ENCODE measurements at places on chromosomes 1 and 21.

DNA sequence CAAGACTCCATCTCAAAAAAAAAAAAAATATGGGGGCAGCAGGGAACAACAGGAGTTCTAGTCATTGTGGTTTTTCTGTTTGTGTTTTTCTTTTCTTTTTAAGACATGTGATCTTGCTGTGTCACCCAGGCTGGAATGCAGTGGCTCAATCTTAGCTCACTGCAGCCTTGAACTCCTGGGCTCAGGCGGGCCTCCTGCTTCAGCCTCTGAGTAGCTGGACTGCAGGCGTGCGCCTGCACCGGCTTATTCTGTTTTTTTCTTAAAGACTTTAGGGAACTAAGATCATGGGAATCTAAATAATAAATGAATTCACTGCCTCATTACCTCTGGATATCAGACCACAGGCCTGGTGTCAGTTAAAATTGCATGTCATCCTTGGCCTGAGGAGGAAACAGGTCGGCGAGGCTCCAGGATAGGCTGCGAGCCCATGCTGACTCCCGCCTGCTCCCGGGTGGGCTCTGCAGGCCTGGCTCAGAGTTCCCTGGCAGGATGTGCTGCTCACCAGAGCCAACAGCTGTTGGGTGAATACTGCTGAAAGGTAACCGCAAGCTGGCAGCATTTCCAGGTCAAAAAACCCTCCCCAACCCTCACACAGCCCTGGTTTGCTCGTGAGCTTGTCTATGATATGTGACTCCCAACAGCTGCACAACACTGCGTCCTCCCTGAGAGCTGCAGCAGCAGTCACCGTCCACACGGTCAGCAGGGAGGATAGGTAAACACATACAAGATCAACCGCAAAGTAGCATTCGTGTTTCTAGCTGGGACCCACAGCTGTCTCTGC, 58.1 kb downstream of the SCCPDH start:
- no peak for DNase-seq

- DNase-seq = no peak
These were observed 166.8 kb downstream of the HIVEP3 start for GRCh38 chr1:41751804-41752513.

DNA sequence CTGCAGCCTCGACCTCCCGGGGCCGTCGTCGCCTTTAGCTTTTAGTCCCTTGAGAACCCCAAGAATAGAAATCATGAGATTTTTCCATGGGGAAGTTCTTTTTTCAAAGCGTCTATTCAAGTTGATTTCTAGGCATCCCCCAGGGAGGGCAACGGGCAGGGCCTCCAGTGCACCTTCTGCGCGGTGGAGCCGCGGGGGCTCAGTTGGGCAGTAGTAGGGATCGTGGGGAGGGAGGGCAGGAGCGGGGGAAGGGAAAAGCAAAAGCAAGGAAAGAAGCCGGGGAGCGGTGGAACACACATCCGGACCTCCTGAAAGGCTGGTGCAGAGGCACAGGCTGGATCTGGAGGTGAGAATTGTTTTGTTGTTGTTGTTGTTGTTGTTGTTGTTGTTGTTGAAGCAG, 103.4 kb downstream of the PPIAL4G start:
- no peak for DNase-seq

GRCh38 chr1:225498549-225499136, 70.8 kb upstream of the LBR start:
- DNase-seq = no peak

- DNase-seq = no peak
These were observed 3.4 kb upstream of the LAMB3 start for GRCh38 chr1:209655411-209656231.

Data from T-helper 2 cell (primary cell).